Activated CD4-positive, alpha-beta memory T cell treated with anti-CD3 and anti-CD28 coated beads for 36 hours (primary cell): ENCODE measurements at places on chromosomes 2 and 18. TPM values are rescaled to one million over a fixed set of nuclear protein-coding genes. Genes with fewer than 3 reads are reported as not detected.

The SERPINB4 gene
- total RNA-seq, result not detected

The VIL1 gene
- total RNA-seq, result not detected

The CYTIP gene
- total RNA-seq, result 388 TPM

The ARHGAP28 gene
- not detected for total RNA-seq

The MARCO gene
- total RNA-seq, result not detected

The BMP10 gene
- total RNA-seq, result not detected

The AOX1 gene
- total RNA-seq, result 1.1 TPM

The CYP27A1 gene
- total RNA-seq, result 0.10 TPM

The MREG gene
- 10.4 TPM for total RNA-seq

The ZNF385B gene
- total RNA-seq, result not detected

The RGPD4 gene
- 0.05 TPM for total RNA-seq

DNA sequence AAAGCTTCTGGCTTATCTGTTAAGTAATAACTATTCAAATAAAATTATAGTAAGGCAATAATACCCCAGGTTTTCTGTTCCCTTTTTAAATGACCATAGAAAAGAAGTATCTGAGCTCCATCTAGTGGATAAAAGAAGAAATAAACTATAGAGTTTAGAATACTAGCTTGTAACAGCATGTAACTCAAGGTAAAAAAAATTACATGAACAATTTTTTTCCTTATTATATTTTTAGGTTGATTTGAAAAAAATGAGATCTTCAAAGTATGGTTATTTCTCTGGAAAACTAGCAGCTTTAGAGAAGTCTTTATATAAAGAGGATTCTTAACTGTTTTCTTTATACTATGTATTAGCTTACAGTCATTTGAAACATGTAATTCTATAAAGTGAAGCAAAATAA lies 58.1 kb downstream of the NCKAP1 start:
- no peaks in the 10 kb centered on the region for H3K4me1 ChIP-seq
- no peak overlapping the region for H3K27ac ChIP-seq

DNA sequence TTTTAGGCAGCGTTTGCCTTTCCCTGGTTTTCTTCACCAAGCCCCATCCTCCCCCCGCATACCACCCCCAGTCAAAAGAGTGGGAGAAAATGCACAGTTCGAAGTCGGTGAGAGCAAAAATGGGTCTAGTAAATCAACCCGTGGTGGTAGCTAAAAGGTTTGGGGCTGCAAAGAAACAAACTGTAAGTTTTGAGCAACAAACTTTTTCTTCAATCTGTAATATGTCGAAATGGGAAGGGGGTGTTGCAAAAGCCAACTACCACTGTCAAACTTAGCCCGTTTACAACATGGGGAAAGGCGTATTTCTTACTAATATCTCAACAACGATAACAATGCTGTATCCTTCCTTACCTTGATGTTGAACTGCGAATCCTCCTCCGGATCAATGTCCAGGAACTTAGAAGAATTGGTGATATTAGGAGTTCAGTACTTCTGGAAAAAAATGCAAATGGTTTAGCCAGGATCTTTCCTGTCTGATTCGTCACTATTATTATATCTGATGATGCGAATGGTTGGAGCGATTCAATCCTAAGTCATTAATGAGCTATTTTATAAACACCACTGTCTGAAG lies 2.4 kb upstream of the SATB2 start:
- no peak overlapping the region for H3K27ac ChIP-seq
- H3K4me3 ChIP-seq, result peak overlapping the region; percentile 80
- H3K4me1 ChIP-seq, result peaks cover 33% of the 10 kb centered on the region
- peaks cover 2% of the 10 kb centered on the region for H3K36me3 ChIP-seq

DNA sequence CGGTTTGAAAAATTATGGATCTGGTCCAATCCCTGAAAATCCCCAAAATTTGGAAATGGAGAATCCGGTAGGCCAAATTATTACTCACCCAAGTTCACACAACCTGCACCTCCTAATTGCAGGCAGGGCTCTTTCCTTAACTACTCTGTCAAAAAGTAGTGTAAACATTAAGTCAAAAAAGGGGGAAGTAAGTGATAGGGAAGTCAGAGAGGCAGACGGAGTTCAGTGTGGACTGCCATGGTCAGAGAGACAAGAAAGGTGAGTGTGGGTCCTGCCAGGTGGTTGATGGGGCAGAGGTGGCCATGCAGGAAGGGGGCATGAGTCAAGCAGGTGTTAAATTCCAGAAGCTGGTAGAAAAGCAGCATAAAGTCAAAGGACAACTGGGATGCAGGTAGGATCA lies 104.7 kb upstream of the STPG4 start:
- DNase-seq, result no peak
- no peak overlapping the region for H3K27ac ChIP-seq
- H3K4me3 ChIP-seq, result no peak overlapping the region
- H3K27me3 ChIP-seq, result no peaks in the 10 kb centered on the region
- no peaks in the 10 kb centered on the region for H3K4me1 ChIP-seq

GRCh38 chr2:16462958-16463357 lies 202.7 kb downstream of the CYRIA start:
- H3K4me3 ChIP-seq, result no peak overlapping the region
- no peak for DNase-seq

DNA sequence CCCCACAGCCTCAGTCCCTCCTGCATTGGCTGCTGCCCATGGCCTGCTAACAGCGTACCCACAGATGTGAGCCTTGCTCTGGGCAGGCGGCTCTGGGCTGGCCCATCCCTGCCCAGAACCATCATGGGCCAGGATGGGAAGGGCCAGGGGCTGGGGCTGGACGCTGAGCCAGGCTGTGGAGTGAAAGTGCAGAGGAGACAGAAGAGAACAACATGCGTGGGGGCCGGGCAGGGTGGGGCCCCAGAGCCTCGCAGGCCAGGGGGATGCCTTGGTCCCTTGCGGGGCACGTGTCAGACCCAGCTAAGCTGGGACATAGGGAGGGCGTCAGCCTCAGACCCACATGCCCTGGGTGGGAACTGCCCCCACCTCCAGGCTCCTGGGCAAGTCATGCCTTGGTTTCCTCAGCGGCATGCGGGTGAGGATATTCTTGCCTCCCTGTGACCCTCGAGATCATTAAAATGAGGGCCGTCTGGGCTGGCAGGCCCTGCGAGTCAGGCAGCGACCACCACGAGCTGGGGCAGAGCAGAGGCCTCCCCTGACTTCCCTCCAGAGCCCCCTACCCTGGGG lies 27.3 kb downstream of the GPC1 start:
- H3K4me1 ChIP-seq, result no peaks in the 10 kb centered on the region
- H3K4me3 ChIP-seq, result no peak overlapping the region
- H3K36me3 ChIP-seq, result no peaks in the 10 kb centered on the region

DNA sequence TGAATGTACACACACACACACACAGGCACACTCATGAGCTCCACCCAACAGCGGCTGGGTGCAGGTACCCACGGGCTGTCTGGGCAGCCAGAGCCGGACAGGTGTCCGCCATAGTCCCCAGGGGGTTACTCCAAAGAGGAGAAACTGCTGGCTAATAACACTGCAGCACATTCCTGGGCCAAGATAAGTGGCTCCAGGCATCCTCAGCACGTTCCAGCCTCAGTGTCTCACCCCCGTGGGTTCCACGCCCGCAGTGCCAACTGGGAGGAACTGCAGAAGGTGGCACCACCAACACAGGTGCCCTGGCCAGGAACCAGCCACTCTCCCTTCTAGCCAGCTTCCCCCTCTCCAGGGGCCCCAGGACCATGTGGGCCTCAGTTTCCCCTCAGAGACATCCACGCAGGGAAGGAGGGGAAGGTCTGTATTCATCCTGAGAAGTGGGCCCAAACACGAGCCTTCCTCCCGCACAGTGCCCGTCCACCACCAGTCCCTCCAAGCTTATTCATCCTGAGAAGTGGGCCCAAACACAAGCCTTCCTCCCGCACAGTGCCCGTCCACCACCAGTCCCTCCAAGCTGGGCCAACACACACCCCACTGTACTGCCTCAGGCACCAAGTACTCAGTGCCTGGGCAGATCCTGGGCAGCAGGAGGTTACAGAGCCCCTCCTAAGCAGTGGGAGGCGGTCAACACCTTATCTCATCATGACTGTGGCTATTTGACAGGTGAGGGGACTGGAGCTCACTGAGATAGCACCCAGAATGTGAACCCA lies 47.6 kb downstream of the TNS1 start:
- no peak for DNase-seq
- no peaks in the 10 kb centered on the region for H3K36me3 ChIP-seq
- H3K27ac ChIP-seq, result no peak overlapping the region
- H3K27me3 ChIP-seq, result peaks cover 8% of the 10 kb centered on the region

GRCh38 chr2:40160751-40161218 lies 291.1 kb downstream of the SLC8A1 start:
- H3K4me1 ChIP-seq, result no peaks in the 10 kb centered on the region
- DNase-seq, result no peak
- H3K36me3 ChIP-seq, result no peaks in the 10 kb centered on the region
- no peak overlapping the region for H3K27ac ChIP-seq

- H3K36me3 ChIP-seq, result no peaks in the 10 kb centered on the region
- no peak overlapping the region for H3K4me3 ChIP-seq
- H3K4me1 ChIP-seq, result no peaks in the 10 kb centered on the region
- no peak overlapping the region for H3K27ac ChIP-seq
Observed at GRCh38 chr18:33115476-33115875, 325.0 kb downstream of the CCDC178 start.

DNA sequence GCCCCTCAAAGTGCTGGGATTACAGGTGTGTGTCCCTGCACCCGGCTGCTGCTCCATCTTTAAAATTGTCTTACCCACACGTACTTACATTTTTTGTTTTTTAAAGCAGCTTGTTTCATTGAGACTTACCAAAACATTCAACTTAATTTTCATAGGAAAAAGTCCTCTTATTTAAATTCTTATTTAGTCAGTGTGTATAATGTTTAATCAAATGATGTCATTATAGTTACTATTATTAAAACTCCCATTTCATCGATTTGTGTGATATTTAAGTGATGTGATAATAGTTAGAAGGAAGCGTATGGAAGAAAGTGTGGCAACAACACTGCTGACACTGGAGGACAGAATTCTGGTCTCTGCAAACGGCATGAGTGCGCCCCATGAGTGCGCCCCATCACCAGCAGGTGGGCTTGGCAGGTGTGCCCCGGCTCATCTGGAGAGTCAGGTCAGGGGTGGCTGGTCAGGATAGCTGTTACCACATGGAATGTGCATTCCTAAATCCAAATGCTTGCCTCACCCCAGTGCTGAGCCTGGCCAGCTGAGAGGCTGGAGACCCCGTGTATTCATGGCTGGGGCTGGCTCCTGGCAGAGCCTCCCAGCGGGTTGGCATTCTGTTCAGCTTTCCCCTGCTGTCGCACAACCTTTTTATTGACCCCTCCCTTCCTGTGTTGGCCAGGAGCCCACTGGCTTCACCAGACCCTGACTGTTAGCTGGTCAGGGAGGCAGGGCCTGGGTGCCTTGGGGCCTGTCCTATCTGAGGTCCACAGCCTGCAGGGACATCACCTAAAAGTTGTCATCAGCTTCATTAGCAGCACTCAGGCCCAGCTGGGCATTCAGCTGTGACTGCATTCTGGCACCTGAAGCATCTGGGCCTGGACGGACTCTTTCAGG lies 79.7 kb downstream of the AGAP1 start:
- H3K4me3 ChIP-seq, result no peak overlapping the region
- H3K27me3 ChIP-seq, result peaks cover 3% of the 10 kb centered on the region
- DNase-seq, result no peak
- no peak overlapping the region for H3K27ac ChIP-seq
- no peaks in the 10 kb centered on the region for H3K36me3 ChIP-seq

DNA sequence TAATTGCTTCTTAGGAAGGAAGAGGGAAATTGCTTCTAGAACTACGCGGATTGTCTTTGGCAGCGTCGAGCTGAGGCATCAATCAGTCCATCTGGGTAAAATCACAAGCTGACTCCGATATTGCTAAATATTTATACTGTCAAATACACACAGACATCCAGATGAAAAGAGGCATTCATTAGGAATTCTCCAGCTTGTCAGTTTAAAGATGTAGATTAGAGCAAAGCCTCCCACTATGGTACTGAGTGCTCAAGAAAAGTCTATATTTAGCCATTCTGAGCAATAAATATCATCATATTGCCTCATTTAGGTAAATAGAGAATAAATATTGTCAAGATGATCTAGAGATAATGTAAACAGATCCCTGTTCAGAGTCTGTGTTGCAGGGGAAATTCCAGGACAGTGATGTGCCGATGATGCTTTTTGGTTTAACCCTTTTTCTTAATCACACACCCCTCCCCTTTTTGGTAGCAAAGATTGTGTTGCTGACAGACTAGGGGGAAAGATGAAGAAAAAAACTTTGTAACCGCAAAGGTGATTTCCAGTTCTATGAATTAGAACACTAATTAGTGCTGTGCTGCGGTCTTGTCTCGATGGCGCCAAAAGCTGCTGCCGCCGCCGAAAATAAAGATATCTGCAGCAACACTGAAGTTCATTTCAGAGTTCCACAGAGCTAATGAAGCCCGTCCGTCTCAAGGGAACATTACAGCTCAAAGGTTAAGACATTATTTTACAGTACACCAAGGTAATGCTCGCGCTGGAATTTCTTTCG lies 171.8 kb downstream of the PTGR3 start:
- H3K36me3 ChIP-seq, result no peaks in the 10 kb centered on the region
- no peak overlapping the region for H3K27ac ChIP-seq
- H3K4me3 ChIP-seq, result no peak overlapping the region
- no peak for DNase-seq

DNA sequence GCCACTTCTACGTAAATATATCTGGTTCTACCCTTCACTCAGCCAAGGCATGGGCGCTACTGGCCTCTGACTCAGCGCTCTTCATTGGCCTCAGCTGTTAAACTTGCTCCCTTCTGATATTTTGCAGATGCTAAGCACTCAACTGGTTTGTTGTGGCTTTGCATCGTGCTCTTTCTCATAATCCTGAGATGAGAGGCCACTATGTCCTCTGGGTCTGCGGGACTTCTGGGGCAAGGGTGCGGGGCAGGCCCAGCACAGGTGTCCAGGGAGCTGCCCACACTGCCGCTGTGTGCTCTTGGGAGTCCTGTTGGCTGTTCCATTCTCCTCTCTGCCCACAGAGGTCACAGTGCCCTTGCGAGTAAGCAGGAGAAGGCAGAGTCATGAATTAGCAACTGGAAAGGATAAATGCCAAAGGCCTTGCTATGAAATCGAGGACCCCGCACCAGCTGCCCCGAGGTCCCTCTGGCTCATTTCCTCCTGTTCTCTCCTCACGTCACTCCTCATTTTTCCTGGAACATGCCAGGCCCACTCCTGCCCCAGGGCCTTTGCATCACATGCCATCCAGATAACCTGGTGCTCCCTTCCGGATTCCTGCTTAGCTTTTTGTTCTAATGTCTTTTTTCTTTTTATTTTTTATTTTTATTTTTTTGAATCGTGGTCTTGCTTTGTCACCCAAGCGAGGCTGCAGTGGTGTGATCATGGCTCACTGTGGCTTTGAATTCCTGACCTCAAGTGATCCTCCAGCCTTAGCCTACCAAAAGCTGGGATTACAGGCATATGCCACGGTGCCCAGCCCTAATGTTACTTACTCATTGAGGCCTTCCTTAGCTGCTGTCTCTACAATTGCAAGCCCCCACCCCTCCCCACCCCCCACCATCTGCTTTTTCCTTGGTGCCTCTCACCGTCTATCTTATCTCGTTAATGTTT lies 34.9 kb upstream of the MAT2A start:
- H3K36me3 ChIP-seq, result no peaks in the 10 kb centered on the region
- H3K4me3 ChIP-seq, result no peak overlapping the region
- H3K4me1 ChIP-seq, result no peaks in the 10 kb centered on the region
- no peak for DNase-seq

GRCh38 chr2:20180676-20181648 lies 44.0 kb downstream of the SDC1 start:
- no peaks in the 10 kb centered on the region for H3K27me3 ChIP-seq
- H3K27ac ChIP-seq, result no peak overlapping the region
- no peaks in the 10 kb centered on the region for H3K36me3 ChIP-seq
- no peaks in the 10 kb centered on the region for H3K4me1 ChIP-seq
